Activated CD8-positive, alpha-beta T cell treated with anti-CD3 and anti-CD28 coated beads, Interleukin-2, amount 10 ng/mL, durations not matched to agents 7 days and 5 days (primary cell): ENCODE measurements at places on chromosomes 7 and 10. TPM values are rescaled to one million over a fixed set of nuclear protein-coding genes. Genes with fewer than 3 reads are reported as not detected.

YKT6 gene
- total RNA-seq, result 70.2 TPM

NPC1L1 gene
- total RNA-seq, result not detected

LRRC18 gene
- not detected for total RNA-seq

- DNase-seq, result no peak
These were observed 117.4 kb upstream of the PFKP start for GRCh38 chr10:2949948-2950354.

GRCh38 chr7:45714521-45714820, 140.3 kb downstream of the ADCY1 start:
- DNase-seq, result no peak

GRCh38 chr10:125084191-125084613, 76.2 kb downstream of the CTBP2 start:
- DNase-seq, result no peak

- DNase-seq, result no peak
These were observed 4.2 kb downstream of the ADAMTS14 start for GRCh38 chr10:70676511-70676910.

DNA sequence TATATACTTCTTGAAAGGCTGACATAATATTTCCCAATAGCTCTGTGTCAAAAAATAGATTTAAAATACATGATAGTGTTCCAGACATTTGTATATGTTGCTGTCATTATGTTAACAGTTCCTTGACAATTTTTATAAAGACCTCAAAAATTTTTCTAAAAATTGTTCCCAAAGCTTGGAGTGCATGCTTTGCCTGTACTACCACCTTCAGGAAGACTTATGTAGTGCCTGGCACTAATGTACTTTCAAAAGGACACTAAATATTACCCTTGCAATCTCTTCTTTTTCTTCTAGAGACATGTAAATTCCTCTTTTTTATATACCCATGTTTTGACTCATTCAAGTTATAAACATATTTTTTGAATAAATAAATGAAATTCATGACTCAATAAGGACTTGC, 48.0 kb upstream of the SP8 start:
- no peak for DNase-seq

- DNase-seq, result no peak
These were observed 191.8 kb upstream of the CXCL12 start for GRCh38 chr10:44576702-44577191.

DNA sequence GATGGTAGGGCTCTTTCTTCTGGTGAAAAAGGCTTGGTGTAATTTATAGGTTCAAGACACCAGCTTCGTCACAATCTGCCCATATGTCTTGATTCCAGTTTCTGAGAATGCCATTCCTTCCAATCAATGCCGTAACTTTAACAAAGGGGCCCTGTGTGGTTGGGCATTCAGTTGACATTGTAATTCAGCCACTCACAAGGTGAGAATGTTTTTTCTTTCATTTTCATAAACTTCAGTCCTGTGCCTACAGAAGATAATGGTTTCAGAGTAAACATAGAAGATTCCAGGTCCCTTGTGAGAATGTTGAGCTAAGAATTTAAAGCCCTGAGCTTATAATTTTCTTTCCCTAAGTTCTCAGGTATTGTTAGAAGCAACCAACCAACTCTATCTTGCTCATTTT, 67.3 kb upstream of the AASS start:
- no peak for DNase-seq

DNA sequence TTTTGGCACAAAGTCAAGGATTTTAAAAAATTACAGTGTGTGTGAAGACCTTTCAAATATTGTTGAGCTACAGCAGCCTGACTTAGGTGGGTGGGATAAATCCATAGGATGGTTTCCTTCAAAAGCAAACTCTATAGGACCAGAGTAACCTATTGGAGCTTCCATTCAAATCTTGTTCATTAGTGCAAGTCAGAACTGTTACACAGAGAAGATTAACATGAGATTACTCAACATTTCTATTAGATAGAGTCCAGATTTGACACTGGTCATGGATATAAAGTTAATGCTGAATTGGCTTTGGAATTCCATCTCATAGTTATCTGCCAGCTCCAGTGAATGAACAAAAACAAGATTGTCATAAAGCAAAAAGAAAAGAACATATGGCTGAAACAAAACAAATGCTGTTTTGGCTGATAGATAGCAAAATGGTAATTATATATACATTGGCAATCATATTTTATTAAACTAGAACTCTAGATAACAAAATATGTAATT, 129.6 kb upstream of the SEMA3A start:
- DNase-seq, result no peak

GRCh38 chr7:43943417-43944187, 17.4 kb downstream of the UBE2D4 start:
- no peak for DNase-seq
